ENCODE measurements at places on chromosomes 13 and 19.

DNA sequence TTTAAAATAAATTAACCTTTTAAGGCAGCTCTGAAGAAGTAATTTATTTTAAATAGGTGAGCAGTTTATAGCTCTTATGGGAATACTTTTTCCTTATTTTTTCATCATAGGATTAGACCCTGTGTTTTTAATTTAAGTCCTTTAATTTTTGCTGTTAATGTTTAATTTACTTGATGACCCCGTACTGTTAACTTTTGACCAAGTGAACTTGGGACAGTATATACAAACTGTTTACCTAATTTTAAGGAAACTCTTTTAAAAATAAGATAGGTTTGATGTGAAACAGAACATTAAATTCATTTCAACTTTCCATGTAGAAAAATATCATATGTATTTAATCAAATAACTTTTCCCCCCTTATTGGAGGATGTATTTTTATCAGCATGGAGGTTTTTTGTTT, 74.4 kb downstream of the KCNRG start:
- no peak for DNase-seq

DNA sequence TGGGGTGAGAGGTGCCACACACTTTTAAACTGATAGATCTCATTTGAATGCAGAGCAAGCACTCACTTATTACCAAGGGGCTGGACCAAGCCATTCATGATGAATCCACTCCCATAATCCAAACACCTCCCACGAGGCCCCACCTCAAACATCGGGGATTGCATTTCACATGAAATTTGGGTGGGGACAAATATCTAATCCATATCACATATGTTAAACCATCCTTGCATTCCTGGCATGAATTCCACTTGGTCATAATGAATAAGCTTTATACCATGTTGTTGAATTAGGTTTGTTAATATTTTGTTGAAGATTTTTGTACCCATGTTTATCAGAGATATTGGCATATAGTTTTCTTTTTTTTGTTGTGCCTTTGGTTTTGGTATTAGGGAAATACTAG, 1198.7 kb upstream of the ATXN8OS start:
- DNase-seq = no peak

GRCh38 chr13:40671956-40672764, 5.7 kb upstream of the FOXO1 start:
- DNase-seq = peak; percentile 53

DNA sequence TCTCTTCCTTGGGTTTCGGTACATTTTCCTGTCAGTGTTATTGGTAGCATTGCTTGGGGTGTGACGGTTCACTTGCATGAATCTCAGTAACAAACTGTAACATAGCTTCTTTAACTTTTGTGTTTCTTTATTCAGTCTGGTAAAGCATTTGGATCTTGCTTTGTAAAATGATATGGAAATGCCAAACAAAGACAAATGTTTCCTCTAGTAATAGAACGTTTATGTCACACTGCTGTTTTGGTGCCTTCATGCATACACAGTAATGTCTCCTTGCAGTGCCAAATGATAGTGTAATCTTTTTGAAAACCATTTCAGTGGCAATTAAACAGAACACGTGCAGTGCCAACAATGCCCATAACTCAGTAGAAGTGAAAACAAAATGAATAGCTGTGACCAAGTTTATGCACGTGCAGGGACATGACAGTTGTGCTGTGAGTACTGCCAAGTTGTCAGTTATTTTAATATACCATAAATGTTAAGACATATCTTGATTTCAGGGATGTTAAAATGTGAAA, 110.8 kb downstream of the RXFP2 start:
- DNase-seq = no peak

DNA sequence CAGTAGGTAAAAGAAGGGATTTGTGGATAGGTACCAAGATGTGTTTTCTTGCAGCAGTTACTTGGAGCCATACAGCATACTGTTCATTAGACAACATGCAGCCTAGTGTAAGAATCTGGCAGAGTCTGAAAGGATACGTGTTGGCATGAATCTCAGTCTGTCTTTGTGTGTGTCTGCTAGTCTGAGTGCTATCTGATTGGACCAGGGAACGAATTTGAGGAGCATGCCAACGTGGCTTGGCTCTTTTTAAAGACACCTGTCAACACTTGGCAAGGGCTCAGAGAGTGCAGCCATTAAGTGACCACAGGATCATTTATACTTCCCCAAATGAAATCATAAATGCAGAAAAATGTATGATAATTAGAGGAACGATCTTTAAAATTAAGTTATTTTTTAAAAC, 27.6 kb upstream of the ATXN8OS start:
- DNase-seq = no peak

DNA sequence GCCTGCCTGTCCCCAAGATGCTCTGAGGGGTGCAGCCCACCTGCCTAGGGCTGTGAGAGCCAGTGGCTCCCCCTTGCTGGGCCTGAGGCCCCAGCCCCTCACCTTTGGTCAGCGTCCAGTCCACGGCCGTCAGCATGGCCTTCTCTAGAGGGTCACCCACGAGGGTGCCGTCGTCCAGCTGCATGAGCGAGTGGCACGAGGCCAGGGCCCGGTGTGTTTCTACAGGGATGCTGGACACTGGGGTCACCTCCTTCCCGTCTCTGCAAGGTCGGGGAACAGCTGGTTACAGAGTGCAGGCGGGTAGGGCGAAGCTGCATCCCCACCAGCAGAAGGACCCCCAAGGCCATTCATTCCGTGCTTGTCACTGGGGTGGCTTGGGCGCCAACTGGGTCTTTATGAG, 9.0 kb downstream of the ATP13A1 start:
- DNase-seq = no peak

DNA sequence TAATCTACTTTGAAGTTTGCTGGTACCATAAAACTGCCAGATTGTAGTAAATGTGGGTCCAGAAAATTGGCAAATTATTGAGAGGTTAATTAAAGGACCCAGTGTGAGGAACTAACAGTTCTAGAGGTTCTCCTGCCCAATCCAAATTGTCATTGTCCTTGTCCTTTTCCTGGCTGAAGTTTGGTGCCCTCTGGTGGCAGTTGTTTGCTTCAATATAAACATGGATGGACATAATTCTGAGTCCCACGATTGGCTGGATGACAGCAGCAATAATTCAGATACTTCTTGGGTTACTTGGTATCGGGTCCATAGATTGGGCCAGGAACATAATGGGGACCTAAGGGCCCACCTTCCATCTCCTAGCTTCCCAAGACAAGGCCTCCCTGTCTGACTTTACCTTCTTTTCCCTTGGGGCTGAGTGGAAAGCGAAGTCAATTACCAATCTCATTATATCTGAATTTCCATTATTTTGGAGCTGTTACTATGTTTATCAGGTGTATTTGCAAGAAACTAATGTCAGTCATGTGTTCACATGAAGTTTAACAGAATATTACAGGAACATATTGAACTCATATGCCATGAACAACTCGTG, 33.8 kb upstream of the GARRE1 start:
- DNase-seq = peak; percentile 72

DNA sequence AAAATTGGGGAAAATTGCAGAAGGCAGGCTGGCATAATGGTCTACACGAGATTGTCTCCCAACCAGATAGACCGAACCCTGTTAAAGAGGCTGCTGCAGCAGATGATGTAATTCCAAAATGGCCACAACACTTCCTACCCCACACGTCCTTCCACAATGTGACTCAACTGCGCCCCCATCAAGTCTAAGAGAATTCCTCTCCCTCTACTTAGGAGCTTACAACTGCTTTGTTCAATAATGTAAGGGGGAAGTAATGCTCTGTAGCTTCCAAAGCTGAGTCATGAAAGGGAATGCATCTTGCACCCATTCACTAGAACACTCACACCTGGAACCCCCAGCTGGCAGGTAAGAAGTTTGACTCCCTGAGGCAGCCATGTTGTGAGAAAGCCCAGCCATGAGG, 117.8 kb upstream of the IRS2 start:
- DNase-seq = no peak

- no peak for DNase-seq
Measured at GRCh38 chr13:23752111-23753001, 136.8 kb downstream of the MIPEP start.

DNA sequence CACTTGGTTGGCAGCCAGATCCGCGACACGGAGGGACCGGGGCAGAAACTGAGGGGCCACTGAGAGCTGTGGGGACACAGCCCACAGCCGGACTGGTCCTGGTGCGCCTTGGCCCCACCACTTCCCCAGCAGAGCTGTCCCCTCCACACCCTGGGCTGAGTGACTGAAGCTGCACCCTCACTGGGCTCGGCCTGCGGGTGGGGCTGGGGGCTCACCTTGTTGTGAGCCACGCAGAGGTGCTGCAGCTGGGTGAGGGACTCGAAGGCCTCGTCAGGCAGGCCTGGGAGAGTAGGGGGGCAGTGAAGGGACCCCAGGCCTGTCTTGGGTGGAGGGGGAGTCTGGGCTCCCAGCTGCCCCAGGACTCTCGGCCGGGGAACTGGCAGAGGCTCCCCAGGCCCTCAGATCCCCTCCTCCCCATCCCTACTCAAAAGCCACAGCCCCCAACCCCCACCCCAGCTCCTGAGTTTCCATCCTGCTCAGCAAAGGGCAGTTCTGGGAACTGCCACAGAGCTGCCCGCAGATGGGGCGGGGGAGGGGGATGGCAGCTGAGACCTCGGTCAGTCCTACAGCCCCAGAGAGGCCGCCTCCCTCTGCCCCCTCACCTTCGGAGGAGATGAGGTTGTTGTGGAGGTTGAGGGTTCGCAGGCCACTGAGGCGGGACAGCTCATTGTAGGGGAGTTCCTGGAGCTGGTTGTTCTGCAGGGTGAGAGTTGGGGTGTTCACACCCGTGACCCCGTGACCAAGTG, 2.3 kb downstream of the PODNL1 start:
- DNase-seq = peak; percentile 12

DNA sequence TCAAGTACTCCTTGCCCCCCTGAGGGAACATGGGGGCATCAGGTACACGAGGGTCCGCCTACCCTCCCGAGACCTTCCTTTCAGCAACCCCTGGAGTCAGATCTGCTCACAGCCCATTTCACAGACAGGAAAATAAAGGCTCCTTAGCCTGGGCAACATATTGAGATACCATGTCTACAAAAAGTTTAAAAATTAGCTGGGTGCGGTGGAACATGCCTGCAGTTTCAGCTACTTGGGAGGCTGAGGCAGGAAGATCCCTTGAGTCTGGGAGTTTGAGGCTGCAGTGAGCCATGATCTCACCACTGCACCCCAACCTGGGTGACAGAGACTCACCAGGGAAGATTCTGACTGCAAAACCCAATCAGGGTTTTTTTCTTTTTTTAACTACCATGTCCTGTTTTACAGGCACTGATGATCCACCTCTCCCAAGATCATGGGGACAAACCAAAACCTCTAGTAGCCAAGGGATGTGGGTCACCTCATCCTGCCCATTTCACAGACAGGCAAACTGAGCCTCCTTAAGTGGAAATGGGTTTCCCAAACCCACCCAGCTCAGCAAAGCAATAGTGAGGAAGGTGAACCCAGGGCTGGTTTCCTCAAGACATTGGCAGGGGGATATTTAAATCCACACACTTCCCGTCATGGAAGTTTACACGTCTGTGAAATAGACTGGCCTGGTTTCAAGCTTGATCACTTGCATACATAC, 6.4 kb upstream of the CDKN2D start:
- no peak for DNase-seq

GRCh38 chr19:33114312-33114711, 17.6 kb upstream of the WDR88 start:
- DNase-seq = no peak

GRCh38 chr13:51000571-51001260, 91.1 kb downstream of the RNASEH2B start:
- DNase-seq = no peak

- no peak for DNase-seq
Measured at GRCh38 chr13:45361596-45362206, 20.7 kb upstream of the TPT1 start.

GRCh38 chr13:113982296-113982661, 8.4 kb upstream of the C13orf46 start:
- DNase-seq = no peak

- DNase-seq = no peak
Measured at GRCh38 chr19:5913739-5914357, at the start of gene CAPS. Gene CAPS, plus strand, starts transcription at chr19:5914254. Its CDS starts 153 bp downstream, at chr19:5914407.

GRCh38 chr13:102877303-102877702, 31.5 kb downstream of the ERCC5 start:
- DNase-seq = peak; percentile 42

DNA sequence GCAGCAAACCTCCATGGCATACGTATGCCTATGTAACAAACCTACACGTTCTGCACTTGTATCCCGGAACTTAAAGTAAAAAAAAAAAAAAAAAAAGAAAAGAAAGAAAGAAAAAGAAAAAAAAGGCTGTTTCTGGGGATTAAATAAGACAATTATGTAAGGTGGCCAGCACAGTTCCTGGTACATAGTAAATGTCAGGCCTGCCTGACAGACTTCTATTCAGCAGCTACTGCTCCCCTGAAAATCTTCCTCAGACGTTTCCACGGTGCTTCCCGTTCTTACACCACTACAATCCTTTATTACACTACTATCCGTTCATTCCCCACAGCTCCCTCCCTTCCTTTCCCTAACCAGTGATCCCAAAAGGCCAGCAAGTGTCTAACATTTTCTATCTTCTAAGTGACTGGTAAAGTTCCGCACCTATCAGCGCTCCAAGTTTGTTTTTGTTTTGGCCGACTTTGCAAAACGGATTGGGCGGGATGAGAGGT, 636 bp upstream of the RB1 start:
- DNase-seq = no peak

GRCh38 chr13:79491715-79492114, 10.8 kb downstream of the NDFIP2 start:
- DNase-seq = no peak

- no peak for DNase-seq
Measured at GRCh38 chr13:86155756-86156155, 356.5 kb upstream of the SLITRK6 start.

DNA sequence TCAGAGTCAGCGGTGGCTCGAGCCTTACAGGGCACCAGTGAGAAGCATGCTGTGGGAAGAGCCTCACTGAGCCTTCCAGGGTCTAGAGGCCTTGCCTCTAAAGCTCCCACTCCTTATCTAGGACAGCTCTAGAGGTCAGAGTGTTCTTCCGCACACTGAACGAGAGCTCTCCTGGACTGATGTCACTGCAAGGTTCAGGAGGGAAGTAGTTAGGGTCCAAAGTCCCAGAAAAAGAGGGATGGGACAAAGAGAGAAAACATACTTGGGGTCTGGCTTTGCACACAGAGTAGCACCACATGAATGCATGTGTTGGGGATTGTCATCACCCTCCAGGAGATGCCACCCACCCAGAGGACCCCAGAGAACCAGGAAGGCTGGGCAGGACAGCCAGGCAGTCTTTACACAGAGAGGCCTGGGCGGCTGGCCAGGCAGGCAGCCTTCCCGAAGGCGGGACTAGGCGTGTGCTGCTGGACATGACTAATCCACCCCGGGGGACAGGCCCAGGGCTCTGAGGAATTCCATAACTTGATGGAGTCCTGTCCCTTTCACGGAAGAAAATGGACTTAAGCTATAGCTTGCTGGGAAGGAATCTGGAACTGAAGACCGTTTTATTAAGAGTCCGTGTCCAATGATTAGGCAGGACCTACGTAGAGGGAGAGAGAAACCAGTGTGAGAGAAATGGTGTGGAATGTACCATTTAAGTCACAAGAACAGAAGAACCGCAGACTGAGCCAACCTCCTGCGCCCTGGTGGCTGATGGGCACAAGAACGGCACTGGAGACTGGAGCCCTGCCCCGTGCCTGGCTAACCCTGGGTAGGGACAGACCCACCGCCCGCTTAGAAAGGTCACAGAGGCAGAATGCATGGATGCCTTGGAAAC, 16.6 kb upstream of the EPHX3 start:
- peak; percentile 69 for DNase-seq
